ENCODE measurements at places on chromosomes 6 and 20. TPM values are rescaled to one million over a fixed set of nuclear protein-coding genes. Genes with fewer than 3 reads are reported as not detected.

- H3K4me1 ChIP-seq, result peaks cover 31% of the 10 kb centered on the region
- peak; percentile 40 for DNase-seq
- H3K36me3 ChIP-seq, result peaks cover 11% of the 10 kb centered on the region
- H3K27ac ChIP-seq, result peak overlapping the region; percentile 8
Observed at GRCh38 chr6:140253096-140253495, 878.6 kb upstream of the CITED2 start.

The EEF1A2 gene
- 7.1 TPM for total RNA-seq

GRCh38 chr20:48019940-48020339, 234.7 kb upstream of the SULF2 start:
- no peak overlapping the region for H3K4me3 ChIP-seq
- no peak for DNase-seq
- no peaks in the 10 kb centered on the region for H3K4me1 ChIP-seq
- no peaks in the 10 kb centered on the region for H3K27me3 ChIP-seq
- H3K27ac ChIP-seq, result no peak overlapping the region

- no peak for DNase-seq
- no peaks in the 10 kb centered on the region for H3K36me3 ChIP-seq
- H3K4me1 ChIP-seq, result no peaks in the 10 kb centered on the region
Observed at GRCh38 chr6:161891542-161891941, 617.7 kb upstream of the AGPAT4 start.

GRCh38 chr6:114194362-114195026, 148.3 kb downstream of the HS3ST5 start:
- no peaks in the 10 kb centered on the region for H3K27me3 ChIP-seq
- no peak overlapping the region for H3K4me3 ChIP-seq
- no peak overlapping the region for H3K27ac ChIP-seq
- no peak for DNase-seq
- H3K4me1 ChIP-seq, result no peaks in the 10 kb centered on the region

- H3K27me3 ChIP-seq, result peaks cover 48% of the 10 kb centered on the region
- no peak overlapping the region for H3K27ac ChIP-seq
- no peak for DNase-seq
- H3K36me3 ChIP-seq, result no peaks in the 10 kb centered on the region
- no peak overlapping the region for H3K4me3 ChIP-seq
Observed at GRCh38 chr20:19670829-19671228, 87.2 kb upstream of the RIN2 start.

The TMEM14C gene
- 140 TPM for total RNA-seq

The C4A gene
- 2.0 TPM for total RNA-seq

The SLC17A1 gene
- total RNA-seq, result not detected

DNA sequence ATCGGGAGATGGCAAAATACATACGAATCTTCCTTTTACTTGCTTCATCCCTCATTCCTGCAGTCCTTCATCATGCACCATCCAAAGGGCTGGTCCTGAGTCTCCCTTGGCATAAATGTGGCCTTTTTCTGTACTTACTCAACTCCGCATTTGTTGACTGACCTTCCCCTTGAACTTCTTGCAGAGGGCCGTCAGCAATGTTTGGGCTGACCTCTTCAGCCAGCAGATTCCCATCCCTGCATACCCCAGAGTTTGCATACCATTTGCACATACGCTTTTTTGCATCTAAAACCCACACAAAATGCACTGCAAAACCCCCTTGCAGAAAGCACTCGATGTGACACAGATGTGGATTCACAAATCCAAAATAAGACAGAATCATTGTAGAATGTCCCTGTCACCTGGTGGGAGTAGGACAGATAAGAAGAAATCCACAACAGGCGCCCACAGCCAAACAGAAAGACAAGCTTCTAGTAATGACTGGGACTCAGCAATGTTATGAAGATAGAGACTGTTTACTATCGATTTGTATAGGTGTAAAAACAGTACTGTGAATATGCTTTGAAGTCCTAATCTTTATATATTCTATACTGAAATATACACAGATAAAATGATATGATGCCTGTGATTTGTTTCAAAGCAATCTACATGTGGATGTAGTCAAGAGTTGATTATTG, 45.8 kb downstream of the TBC1D7 start:
- peaks cover 17% of the 10 kb centered on the region for H3K36me3 ChIP-seq
- H3K4me1 ChIP-seq, result peaks cover 28% of the 10 kb centered on the region

- peaks cover 6% of the 10 kb centered on the region for H3K27me3 ChIP-seq
- H3K4me1 ChIP-seq, result no peaks in the 10 kb centered on the region
- no peak overlapping the region for H3K4me3 ChIP-seq
- no peak for DNase-seq
Observed at GRCh38 chr6:90249034-90249433, 47.6 kb downstream of the BACH2 start.

GRCh38 chr6:163695414-163695864, 280.9 kb downstream of the QKI start:
- H3K36me3 ChIP-seq, result no peaks in the 10 kb centered on the region
- peaks cover 17% of the 10 kb centered on the region for H3K27me3 ChIP-seq
- H3K4me1 ChIP-seq, result no peaks in the 10 kb centered on the region
- no peak for DNase-seq
- no peak overlapping the region for H3K4me3 ChIP-seq

DNA sequence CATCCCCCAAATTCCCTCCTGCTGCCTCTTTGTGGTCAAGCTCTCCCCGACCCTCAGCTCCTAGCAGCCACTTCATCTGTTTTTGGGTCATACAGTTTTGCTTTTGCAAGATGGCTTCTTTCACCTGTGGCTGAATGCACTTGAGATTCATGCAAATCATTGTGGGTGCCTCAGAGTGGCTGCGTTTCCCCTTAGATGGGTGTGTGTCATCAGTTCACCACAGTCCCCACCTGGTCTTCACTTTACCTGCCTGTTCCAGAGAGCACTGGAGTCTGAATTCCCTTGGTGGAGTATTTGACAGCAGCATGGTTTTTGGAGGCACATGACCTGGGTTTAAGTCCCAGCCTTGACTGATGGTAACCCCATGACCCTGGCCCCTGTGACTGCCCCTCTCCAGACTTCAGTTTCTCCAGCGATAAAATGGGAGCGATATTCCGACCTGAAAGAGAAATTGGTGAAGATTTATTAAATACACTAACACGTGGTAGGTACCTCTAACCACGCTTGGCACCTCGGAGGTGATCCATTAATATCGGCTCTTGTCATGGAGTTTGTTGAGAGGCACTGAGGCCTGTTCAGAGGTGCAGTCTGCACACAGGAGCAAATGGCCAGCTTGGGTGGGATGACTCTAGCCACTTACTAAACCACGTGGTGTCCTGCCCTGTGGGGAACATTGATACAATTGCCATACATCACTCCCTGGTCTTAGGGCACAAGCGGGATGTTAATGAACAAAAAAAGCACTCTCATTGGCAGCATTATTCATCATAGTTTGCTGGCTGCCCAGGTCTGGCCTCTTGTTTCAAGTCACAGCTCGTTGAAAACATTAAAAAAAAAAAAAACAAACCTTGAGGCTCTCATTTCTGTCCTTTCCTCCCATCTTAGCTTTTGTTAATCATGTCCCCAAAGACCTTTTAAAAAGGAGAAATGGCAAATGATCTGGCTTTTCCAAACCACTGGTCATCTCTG, 167.2 kb upstream of the KCNG1 start:
- H3K4me3 ChIP-seq, result no peak overlapping the region
- H3K4me1 ChIP-seq, result peaks cover under 1% of the 10 kb centered on the region
- peaks cover 14% of the 10 kb centered on the region for H3K27me3 ChIP-seq
- no peak overlapping the region for H3K27ac ChIP-seq
- no peaks in the 10 kb centered on the region for H3K36me3 ChIP-seq
- DNase-seq, result no peak

- H3K27me3 ChIP-seq, result no peaks in the 10 kb centered on the region
- DNase-seq, result no peak
- no peaks in the 10 kb centered on the region for H3K4me1 ChIP-seq
- H3K4me3 ChIP-seq, result no peak overlapping the region
- no peaks in the 10 kb centered on the region for H3K36me3 ChIP-seq
- no peak overlapping the region for H3K27ac ChIP-seq
Observed at GRCh38 chr6:124530926-124531325, 431.3 kb upstream of the RNF217 start.

The SCRT2 gene
- total RNA-seq, result not detected

The BPIFB1 gene
- total RNA-seq, result not detected
